Glomerular endothelial cell (primary cell): ENCODE measurements at places on chromosomes 3 and 15. TPM values are rescaled to one million over a fixed set of nuclear protein-coding genes. Genes with fewer than 3 reads are reported as not detected.
A peak's percentile ranks its signal among the peaks of the same experiment; 100 is the strongest.

DNA sequence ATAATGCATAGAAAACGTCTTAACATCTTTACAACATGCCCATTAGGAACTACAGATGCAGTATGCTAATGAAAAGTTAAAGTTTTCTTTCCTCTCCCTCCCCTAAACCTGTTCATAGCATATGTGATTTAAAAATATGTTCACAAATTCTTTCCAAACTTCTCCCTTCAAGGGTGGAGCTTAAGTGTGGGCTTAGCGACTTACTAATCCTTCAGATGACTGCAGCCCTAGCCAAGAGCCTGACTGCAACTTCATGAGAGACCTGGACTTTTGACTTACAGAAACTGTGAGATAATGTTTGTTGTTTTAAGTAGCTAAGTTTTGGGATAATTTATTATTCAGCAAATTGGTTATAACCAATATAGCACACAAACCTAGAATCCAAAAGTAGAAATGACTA is 22.0 kb upstream of the ANXA2 start:
- DNase-seq: no peak

- DNase-seq: no peak
These were observed 16.8 kb downstream of the PLA2G4F start for GRCh38 chr15:42139596-42139995.

- no peak for DNase-seq
These were observed at the start of gene GCSAM for GRCh38 chr3:112132975-112133448. TSS of gene GCSAM (minus strand) at chr3:112133248. CDS start at chr3:112133120, 128 bp downstream.

The KBTBD13 gene
- not detected in 2 replicates for total RNA-seq

The FOXL2 gene
- 0.06 and 0.58 TPM in 2 replicates for total RNA-seq

DNA sequence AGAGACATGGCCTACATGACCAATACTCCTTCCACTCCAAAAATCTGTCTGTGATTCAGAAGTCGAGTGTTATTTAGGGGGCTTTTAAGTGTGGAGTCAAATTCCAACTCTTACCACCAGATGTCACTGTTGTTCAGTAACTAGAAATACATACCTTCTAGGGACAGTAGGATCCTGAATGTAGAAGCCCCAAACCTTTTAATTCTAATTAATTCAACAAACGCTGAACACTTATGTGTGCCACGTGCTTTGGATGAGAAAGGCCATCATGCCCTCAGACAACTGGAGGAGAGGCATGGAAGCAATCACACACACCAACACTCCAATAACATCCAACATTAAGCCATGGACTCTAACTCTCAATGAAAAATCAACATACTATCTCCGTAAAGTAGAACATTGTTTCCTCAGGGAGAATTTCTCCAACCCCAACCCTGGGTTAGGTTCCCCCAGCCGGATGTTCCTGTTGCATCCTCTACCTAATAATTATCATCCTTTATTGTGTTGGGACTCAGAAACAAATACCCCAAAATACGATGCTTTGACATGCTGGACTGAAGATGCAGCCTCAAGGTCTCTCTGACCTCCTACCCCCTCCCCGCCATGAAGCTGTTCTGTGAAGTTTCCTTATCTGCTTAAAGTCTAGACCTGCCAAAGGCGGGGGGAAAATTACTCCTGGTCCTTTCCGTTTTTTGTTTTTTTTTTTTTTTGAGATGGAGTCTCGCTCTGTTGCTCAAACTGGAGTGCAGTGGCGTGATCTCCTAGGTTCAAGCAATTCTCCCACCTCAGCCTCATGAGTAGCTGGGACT is 8.0 kb upstream of the CCDC13 start:
- DNase-seq: peak; percentile 69
